ENCODE measurements at places on chromosomes 11 and 22.

DNA sequence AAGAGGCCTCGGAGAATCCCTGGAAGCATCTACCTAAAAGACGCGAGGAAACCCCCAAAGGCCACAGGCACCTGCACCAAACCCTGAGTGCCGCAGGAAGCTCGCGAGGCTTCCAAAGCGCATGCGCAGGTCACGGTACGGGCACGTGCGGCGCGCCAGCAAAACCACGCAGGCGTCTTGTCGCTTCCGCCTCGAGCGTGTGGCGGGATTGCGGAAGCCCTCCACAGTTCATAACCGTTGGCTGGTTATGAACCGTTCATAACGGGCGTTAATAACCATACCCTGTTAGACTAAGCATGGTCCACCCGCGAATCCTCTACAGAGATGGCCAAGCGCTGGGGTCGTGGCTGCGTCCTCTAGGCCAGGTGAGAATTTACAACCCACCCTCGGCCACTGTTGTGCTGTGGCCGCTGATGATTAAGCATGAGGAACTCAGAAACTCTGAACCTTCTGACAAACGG lies 46.4 kb downstream of the MORC2 start:
- peak; percentile 26 for DNase-seq

GRCh38 chr22:19169002-19169946 lies 9.3 kb downstream of the SLC25A1 start:
- DNase-seq: no peak

- DNase-seq: no peak
Measured at GRCh38 chr22:45422237-45422983, 8.9 kb downstream of the RIBC2 start.

DNA sequence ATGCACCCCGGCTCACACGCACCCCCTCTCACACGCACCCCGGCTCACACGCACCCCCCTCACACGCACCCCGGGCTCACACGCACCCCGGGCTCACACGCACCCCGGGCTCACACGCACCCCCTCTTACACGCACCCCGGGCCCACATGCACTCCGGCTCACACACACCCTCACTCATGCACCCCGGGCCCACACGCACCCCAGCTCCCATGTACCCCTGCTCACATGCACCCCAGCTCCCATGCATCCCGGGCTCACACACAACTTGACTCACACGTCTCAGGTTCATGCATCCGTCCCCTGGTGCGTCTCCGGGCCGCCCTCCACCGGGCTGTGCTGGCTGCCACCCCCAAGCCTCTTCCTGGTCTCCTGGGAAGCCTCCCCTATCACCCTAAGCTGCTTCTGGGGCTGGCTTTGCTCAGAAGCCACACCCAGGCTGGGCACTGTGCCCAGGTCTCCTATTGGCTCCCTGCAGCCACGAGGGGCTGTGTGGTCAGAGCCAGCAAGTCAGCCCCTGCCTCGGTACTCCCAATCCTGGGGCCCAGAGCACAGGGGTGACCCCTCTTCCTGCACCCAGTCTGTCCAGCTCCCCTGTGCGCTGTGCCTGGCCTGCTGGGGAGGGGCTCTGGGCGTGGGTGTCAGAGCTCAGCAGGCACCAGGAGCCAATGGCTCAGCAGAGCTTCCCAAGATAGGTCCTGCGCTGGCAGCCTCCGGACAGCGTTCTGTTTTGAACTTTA lies 16.9 kb downstream of the TSPAN4 start:
- peak; percentile 98 for DNase-seq

GRCh38 chr11:65021003-65021402 lies 6.2 kb upstream of the SNX15 start:
- DNase-seq: no peak

- DNase-seq: no peak
Measured at GRCh38 chr22:39110631-39111561, 13.9 kb downstream of the APOBEC3H start.

- no peak for DNase-seq
Measured at GRCh38 chr22:29937940-29938693, 55.1 kb downstream of the MTMR3 start.

GRCh38 chr11:23112987-23113886 lies 253.0 kb upstream of the CCDC179 start:
- DNase-seq: peak; percentile 39

GRCh38 chr22:47188261-47189055 lies 426.0 kb downstream of the TBC1D22A start:
- DNase-seq: no peak

DNA sequence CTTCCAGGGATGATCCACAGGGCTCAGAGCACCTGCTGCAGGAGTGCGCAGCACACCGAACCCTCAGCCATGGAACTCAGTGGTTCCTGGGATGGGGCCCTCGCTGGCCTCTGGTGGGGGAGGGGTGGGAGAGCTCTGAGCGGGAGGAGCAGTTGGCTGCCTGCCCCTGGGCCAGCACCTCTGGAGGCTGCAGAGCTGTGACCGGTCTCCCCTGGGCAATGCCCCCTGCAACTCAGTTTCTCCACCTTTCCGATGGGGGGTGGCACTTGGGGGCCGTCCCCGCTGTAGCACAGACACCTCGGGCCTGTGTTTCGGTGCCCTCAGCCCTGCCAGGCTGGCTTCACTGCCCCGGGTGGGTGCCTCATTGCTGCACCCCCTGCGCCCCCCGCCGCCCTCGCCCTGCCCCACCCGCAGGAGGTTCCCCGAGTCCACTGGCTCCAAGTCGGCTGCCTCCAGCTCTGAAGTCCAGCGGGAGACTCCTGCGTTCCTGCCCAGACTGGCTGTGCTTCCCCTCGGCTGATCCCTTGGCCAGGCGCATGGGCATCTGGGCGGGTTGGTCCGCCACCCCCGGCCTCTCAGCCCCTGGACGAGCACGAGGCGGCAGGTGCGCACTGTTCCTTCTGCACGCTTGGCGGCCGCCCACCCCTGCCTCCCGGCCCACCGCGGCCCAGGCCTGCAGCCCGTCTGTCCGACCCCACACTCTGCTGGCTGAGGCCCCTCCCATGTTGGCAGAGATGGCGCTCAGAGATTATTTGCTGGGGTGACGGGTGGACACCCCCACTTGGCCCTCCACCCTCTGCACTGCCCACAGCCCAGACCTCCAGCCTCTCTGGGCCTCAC lies 1.8 kb downstream of the MUC6 start:
- no peak for DNase-seq

DNA sequence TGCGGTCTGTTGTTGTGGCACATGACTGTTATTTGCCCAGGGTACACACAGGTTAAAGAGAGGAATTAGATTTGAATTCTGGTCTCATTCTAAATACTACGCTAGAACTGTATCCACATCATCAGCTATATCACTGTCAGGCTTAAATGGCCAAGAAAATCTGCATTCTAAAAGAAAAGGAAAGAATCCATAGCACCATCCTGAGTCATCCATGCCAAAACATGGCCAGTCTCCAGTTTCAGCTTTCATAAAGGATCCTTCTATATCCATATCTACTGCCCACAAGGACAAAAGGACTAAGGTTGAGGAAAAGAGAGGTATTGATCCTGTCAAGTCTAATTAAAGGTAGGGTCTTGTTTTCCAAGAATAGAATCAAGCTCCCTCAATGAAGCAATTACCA lies 73.6 kb upstream of the GDPD4 start:
- no peak for DNase-seq

- no peak for DNase-seq
Measured at GRCh38 chr11:638631-639331, 1.7 kb downstream of the DRD4 start.

DNA sequence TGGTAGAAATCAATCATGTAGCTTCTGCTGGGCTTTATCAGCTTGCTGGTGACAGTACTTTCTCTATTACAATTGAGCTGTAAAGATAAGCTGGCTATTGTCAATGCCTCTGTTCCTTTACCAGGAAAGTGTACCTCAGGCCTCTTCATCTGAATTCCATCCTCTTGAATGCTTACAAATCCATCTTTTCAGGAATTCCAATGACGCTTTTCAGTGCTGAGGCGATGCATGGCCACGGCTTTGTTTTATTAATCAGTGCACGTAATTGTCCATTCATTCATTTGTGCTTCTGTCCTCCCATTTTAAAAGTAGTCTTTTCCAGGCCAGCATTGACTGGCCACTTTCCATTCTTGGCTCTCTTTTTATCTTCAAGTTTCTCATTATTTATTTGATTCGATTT lies 202.0 kb downstream of the PGR start:
- DNase-seq: no peak

DNA sequence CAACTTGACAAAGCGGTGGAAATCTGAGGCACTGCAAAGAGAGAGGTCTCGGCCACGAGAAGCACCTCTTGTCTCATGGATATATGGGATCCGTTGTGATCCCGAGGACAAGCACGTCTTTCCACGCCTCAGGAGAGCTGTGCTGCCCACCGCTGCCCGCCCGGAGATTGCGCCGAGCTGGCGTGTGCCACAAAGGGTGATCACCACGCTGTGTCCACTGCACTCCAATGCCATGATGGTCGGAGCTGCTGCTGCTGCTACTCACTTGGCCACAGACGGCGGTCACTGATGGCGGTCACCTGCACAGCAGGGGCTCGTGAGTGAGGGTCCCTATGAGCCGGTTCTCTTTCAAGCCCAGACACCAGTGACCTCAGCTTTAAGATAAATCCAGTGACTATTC lies 51.1 kb downstream of the SHANK2 start:
- no peak for DNase-seq

DNA sequence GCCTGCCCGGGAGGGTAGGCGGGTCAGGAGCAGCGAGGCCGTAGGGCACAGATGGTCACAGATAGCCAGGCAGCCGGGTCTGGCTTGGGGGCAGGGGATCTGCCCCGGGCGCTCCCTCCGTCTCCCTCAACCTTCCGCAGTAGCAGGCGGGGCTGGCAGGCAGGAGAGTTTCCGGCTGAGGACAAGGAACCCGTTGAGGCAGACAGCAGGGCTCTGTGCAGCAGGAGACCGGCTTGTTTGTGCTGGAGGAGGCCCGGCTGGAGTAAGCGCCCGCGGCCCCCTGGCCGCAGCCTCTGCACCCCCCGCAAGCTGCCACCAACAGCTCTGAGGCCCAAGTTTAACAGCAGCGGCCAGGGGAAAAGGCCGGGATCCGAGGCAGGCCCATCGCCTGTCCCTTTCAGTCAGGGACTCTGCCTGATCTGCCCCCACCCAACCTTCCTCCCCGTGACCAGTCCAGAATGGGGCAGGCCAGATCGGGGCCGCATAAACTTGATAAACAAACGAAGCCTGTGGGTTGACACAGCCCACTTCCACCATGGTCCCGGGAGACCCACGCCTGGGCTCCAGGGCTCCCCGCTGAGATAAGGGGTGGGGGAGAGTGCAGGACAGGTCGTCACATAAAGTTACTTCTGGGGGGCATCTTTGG lies 13.6 kb downstream of the SCARF2 start:
- DNase-seq: peak; percentile 18

GRCh38 chr11:134584706-134585445 lies 172.8 kb upstream of the B3GAT1 start:
- no peak for DNase-seq

All from AG08396 (cell line).